ENCODE measurements at places on chromosomes 12 and 14. TPM values are rescaled to one million over a fixed set of nuclear protein-coding genes. Genes with fewer than 3 reads are reported as not detected.

C12orf42 gene
- total RNA-seq, result not detected

PEBP1 gene
- total RNA-seq, result 193 TPM

TGM1 gene
- 7.9 TPM for total RNA-seq

SLC48A1 gene
- 23.2 TPM for total RNA-seq

DUSP16 gene
- total RNA-seq, result 4.0 TPM

PLCZ1 gene
- not detected for total RNA-seq

KRT4 gene
- total RNA-seq, result not detected

BCL2L14 gene
- total RNA-seq, result not detected

AQP5 gene
- total RNA-seq, result 5.4 TPM

POTEG gene
- total RNA-seq, result not detected

C12orf54 gene
- total RNA-seq, result not detected

ST8SIA1 gene
- total RNA-seq, result 0.93 TPM

ZFYVE1 gene
- total RNA-seq, result 17.7 TPM

CD163L1 gene
- total RNA-seq, result not detected

Data from pericardium fibroblast (primary cell).